Psoas muscle (tissue), 8 donors: ENCODE measurements at places on chromosomes 1 and 21.

GRCh38 chr21:35149698-35150097, 100.6 kb upstream of the RUNX1 start:
- DNase-seq = no peak

- DNase-seq = no peak
Measured at GRCh38 chr1:53419034-53419433, 40.2 kb upstream of the DMRTB1 start.

GRCh38 chr1:200895801-200896530, 1.3 kb downstream of the INAVA start:
- DNase-seq = no peak

DNA sequence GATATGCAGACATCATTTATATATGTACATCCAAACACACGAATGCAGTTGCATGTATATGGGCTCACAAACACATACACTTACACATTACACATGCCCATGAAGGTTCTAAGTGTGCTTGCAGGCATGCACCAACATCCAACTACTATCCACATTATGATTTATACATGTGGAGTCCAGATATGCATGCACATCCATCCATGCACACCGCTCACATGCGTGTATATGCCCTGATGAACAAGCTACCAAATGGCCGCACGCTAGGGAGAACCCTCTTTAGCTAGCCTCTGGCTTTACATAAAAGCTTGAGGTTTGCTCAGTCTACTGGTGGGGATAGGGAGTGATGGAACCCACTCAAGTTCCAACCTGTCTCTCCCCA, 8.5 kb downstream of the GPR3 start:
- no peak for DNase-seq

DNA sequence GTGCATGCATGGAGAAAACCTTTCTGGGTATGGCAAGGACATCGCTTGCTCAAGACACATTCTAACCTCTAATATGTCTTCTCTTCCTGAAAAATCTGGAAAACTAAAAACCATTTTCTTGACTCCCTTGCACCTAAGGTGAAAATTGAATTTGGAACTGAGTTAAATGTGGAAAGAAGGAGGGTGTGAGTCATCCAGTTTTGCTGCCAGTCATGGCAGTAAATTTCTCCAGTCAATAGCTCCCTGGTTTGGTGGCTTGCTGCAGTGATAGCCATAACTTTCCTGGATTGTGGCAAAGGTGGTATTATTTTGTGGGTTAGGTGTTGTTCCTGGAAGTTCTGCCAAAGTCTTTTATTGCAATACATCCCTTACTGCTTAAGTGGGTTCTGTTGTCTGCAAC, 2.5 kb downstream of the ZCCHC17 start:
- DNase-seq = no peak

DNA sequence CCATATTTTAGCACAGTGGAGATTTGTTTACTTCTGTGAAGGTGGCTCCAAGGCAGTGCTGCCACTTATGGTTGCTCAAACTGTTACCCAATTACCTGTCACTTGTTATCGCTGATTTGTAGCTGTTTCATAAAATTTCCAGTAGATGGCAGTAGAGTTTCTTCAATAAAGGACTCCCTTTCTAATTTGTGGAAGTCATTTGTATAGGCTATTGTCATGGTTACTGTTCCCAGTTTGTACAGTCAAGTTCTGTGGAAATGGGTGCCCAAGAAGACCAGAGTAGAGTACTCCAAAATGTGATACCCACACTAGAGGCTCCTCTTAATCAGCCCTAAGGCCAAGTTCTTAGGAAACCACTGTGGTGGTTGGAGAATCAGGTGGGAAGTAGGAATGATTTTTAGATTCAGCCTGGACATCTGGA, 186.1 kb downstream of the CLEC20A start:
- no peak for DNase-seq

DNA sequence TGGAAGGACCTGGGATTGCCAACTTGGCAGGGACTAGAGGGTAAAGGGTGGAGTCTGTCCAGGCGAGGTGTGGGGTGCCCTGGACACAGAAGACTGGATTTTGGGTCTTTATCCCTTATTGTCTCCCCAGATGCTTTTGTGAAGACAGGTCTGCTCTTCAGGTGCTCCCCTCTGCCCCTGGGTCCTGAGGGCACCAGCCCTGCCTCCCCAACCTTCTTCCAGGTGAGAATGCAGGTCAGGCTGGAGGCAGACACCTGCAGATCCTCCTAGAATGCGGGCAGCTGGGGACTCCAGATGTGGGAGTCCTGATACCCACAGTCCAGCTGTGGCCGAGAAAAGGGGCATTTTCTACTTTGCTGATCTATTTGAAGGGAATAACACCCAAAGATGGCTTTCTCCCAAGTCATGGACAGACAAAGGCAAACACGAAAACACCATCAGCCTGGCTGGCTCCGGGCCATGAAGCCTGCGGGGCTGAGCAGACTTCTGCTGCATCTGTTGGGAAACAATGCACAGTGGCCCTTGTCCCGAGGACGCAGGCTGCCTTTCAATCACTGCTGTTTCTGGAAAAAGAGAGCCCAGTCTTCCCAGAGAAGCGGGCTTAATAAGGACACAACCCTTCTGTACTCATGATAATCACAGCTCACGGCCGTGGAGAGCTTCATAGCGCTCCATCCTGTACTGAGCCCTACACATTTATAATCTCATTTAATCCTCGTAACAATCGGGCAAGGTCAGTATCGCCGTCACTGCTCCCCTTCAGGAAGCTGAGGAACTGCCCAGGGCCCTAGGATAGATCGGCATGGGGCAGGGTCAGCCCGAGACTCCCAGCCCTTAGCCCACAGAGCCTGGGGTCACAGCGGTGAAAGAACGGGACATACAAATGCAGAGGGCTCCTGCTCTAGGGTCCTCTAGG, 62.0 kb upstream of the ABCG1 start:
- no peak for DNase-seq

GRCh38 chr1:21321963-21322680, 31.9 kb upstream of the ECE1 start:
- DNase-seq = no peak

DNA sequence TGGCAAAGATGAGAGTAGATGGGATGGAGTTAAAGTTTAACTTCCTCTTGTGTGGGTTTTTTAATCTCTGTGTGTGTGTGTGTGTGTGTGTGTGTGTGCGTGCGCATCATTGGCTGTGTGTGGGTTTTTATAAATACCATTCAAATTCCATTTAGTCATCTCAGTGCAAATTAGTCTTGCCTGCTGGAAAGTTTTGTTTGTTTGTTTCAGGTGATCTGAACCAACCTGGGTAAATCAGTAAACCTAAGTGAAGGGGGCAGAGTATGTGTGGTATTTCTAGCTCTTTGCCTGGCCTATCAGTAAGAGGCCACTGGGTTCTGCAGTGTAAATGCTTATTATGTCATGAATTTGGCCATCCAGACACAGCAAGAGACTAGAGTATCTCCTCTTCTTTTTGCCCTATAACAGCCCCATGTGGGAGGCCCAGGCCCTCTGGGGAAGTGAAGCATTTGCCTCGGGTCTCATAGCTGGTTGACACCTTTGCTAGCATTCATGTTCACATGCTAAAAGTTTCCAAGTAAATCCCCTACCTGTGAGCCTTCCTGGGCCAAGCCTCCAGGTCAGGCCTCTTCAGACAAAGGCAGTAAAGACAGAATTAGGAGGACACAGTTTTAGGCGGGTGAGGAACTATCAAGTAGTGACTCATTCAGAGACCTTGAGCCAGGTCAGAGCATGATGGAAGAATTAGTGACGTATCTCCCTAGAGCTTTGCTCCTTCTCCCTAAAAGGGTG, 14.7 kb downstream of the INTS3 start:
- DNase-seq = no peak

DNA sequence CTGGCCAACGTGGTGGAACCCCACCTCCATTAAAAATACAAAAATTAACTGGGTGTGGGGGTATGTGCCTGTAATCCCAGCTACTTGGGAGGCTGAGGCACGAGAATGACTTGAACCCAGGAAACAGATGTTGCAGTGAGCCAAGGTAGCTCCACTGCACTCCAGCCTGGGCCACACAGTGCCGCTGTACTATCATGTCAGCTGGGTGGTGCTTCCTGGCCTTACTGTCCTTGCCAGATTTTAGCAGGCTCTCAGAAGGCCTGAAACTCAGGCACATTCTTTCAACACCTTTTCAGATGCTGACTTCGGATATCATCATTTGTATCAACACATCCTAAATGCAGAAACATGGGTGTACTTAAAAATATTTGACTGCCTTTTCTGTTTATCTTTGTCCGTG, 31.6 kb upstream of the NBL1 start:
- DNase-seq = no peak

GRCh38 chr1:150021191-150021694, 10.7 kb upstream of the OTUD7B start:
- no peak for DNase-seq

DNA sequence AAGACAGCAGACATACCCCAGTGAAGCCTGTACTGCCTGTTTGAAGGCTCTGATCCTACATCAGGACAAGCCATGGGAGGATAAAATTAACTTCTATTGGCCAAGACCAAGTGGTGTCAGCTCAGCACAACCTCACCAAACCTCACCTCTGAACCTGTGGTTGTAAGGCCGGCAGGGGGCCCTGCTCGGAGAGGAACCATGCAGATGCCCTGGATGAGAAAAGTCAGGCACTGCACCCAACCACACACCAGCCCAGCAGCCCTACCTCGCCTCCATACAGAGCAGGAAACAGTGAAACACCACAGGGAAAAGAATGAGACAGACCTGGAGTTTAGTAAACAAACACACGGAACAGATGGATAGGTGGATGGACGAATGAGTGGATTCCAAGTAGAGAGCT, 70.0 kb upstream of the PAX7 start:
- no peak for DNase-seq

DNA sequence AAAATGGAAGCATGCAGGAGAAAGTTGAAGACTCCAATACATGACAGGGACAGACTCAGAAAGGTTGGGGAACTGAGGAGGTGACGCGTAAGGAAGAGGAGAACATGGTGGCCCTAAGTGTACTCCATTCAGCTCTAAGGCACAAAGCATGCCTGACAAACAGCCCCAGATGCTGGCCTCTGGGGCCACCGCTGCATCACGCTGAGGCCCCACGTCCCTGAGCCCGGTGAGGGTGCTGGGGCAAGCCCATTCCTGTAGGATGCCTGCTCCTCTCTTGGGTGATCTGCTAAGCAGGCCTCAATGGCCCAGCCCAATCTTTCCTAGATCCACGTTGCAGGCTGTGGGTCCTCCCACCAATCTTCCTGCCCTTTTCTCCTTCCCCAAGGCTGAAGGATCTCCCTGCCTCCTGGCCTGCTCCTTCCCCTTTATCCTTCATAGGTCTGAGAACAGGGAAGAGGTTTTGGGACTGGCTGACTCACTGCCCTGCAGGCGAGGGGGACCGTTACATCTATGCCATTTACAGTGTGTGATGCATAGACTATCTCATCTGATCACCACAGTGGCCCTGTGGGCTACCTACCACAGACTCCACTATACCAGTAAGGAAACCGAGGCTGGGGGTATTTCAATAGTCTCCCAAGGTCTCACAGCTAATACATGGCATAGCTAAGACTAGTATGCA, 16.8 kb upstream of the NID1 start:
- DNase-seq = no peak

GRCh38 chr1:37714689-37715088, 22.4 kb downstream of the CDCA8 start:
- no peak for DNase-seq

DNA sequence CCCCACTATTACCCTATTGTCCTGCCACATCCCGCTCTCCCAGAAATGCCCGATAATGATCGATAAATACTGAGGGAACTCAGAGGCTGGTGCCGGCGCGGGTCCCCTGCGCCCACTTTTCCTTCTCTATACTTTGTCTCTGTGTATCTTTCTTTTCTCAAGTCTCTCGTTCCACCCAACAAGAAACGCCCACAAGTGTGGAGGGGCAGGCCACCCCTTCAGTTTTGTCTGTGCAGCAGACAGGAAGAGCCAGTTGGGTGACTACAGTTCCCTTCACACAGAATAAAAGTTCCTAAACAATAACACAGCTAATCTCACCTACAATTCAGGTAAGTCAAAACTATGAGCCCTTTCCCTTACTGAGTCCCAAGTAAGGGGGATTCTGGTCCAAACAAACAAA, 423.7 kb downstream of the SMYD3 start:
- no peak for DNase-seq

GRCh38 chr21:43767498-43767983, 8.6 kb downstream of the CSTB start:
- no peak for DNase-seq

DNA sequence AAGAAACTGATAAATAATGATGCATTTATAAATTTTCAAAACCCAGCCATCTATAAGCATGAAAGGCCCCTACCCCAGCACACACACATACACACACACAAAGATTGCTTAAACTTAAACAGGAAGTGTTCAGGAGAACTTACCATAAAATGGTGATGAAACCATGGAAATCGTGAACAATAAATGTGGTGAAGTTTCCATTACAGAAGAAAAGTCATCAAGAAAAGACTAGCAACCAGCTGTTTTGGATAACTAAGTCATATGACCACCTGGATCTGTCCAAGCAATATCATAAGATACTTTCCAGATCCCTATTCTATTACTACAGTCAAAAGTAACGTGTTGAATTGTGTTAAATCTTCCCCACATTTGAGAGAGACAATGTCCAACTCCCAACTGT, 24.1 kb downstream of the RGS5 start:
- no peak for DNase-seq

GRCh38 chr1:32112806-32113375, 5.0 kb downstream of the KPNA6 start:
- DNase-seq = no peak

GRCh38 chr1:100358210-100358609, 5.9 kb downstream of the CDC14A start:
- no peak for DNase-seq

DNA sequence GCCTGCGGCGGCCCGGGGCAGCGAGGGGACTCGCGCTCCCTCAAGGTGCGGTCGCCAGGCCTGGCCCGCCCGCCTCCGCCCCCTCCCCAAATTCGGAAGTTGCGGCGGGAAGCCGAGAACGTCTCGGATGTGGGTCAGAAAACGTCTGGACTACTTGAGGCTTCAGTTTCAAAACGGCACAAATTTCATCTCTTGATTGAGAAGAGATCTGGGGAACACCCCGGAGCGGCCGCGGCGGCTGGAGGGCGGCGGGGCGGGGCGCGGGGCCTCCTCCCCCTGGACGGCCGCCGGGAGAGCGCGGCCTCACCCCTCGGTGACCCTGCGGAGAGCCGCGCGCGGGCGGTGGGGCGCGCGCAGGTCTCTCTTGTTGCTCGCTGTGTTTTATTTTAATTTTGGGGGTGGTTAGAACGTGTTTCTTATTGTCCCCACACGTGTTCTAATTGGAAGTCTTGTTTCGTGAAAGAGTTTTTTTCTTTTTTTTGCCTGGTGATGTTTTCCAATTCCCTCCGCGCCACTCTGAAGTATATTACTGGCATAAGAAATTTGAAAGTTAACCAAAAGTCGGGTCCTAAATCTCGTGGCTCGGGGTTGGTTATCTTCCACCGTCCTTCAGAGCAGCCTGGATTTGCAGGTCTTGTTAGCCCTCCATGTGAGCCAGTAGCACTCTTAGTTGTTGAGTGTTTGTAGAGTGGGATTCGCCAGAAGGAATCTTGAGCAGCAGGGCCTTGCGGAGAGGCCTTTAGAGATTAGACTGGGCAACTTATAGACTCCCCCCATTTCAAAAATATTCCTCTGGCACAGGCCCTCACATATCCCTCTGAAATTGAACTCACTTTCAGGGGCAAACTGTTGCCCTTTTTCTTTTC, 749 bp downstream of the PCBP3 start:
- DNase-seq = no peak

- no peak for DNase-seq
Measured at GRCh38 chr1:119114786-119115185, 25.7 kb downstream of the WARS2 start.
